ENCODE measurements at places on chromosomes 3 and 15.

- DNase-seq: no peak
Measured at GRCh38 chr15:71116366-71116765, 1.1 kb downstream of the THSD4 start.

DNA sequence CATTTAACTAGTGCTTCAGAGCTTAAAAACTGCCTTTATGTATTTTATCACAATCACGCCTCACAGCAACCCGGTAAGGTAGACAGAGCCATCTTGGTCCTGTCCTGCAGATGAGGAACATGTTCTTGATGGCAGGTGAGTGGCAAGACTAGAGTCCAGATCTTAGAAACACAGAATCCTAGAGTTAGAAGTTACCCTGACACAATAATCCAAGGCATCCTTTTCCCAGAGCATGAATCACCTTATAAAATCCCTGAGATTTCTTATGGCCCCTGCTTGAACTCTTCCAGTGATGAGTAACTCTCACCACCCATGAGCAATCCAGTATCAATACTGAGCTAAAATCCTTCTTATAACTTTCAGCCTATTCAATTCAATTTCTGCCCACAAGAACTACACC, 16.9 kb downstream of the POPDC2 start:
- no peak for DNase-seq

DNA sequence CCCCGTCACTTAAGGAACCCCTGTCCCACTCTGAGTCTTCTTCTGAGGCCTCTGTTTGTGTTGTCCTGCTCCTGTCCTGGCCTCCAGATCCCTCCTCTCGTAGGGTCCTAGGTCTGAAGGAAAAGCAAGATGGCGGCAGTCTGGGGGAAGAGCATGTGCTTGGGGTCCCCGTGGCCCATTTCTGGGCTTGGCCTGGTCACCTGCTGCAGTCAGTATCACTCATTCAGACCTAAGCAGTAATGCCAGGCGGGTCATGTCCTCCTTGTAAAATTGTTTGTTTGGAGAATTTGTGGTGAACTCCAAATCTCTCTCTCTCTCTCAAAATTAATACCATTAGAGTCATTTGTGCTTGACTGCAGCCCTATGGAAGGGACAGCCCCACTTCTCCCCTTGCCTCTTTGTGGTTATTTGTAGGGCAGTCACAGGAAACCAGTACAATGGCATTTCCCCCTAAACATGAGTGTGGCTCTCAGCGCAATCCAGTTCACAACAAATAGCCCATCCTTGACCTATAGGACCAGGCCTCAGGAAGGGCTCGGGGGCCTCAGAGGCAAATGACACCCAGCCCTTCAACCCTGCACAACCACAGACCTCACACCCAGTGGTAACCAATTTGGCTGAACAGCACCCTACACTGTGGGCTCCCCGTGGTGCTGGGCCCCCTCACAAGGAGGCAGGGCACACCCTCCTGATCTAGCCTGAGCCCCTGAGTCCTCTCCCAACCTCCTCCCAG, 173.5 kb downstream of the OR4M2 start:
- DNase-seq: no peak

DNA sequence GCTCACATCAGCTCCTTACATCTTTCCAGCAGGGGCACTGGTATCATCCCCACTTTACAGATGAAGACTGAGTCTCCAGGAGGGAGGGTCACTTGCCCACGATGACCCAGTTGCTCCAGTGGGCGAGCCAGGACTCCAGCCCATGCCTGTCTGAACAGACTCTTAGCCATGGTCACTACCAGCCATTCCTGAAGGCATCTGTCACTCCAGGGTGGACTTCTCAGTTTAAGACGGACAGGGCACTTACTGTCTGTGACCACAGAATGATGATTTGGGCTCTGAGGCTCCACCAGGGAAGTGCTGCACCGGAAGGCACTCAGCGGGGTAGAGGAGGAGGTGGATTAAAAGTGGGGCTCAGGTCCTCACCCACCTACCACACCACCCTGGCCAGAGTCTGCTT, 104.0 kb upstream of the SLC6A6 start:
- no peak for DNase-seq

DNA sequence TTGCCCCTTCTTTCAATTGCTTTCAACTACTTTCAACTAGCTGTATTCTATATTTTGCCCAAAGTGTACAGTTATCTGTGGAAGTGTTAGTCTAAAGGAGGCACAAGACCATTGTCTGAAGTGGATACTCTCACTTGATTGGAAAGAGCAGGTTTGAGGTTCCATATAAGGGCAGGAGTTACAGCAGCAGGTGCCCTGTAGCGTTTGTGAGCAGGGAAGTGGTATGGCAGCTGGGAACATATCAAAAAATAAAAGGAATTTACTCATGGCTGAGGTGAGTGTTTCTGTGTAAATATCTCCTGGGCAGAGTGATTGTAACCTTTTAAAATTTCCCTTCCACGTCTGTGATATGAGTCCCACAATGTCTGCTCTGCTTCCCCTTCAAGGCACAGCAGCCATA, 38.5 kb upstream of the DNAJC13 start:
- DNase-seq: no peak

- no peak for DNase-seq
Measured at GRCh38 chr3:115549071-115549470, 74.2 kb upstream of the GAP43 start.

GRCh38 chr3:29955413-29955812, 651.0 kb upstream of the TGFBR2 start:
- DNase-seq: no peak

DNA sequence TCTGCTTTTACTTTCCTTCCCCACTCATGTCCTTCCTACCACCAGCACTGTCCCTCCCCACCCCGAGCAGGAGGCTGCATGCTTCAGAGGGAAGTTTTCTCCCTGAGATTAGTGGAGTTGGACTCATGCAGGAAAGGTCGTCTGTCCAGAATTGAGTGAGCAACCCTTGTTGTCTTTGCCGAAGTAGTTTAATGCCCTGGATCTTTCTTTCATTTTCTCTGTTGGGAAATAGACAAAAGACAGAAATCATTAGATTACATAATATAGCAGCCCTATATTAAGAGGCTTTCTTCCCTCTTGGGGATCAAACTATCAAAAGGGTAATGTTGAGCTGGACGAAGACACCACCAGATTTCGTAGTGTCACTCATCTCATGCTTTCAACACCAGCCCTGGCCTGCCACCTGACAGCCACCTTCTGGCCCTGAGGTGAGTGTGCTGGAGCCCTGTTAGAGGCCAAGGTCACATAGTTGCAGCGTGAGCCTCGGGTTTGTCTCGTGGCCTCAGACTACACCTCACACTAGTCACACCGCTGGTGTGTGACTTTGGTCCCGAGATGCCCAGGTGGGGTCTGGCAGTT, 231.0 kb downstream of the ITPR1 start:
- DNase-seq: no peak

DNA sequence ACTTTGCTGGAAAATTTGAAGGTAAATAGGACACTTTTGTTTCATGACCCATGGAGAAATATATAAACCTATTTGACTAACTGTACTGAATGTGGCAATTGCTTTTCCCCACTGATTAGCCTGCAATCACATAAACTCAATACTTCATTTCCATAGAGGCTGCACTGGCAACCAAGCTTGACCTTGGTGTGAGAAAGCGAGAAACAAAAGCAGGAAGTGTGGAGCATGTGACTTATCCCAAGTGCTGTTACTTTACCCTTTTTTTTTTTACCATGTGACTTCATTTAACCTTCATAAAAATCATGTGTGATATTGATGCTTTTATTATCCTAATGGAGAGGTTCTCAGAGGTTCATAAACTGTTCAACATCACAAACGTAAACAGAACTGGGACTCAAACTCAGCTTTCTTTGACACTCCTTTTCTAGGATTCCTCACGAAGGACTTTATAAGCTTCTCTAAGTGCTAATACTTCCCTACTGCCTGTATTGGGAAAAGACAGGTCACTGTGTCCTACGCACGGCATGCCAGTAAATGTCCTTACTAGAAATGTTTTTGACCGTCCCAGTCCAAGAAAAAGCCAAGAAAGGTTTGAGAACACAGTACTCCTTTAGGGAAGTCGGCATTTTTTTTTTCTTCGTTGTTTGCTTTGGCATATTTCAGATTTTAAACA, 34.9 kb upstream of the ZNF385D start:
- no peak for DNase-seq

GRCh38 chr3:179174316-179174715, 26.2 kb downstream of the PIK3CA start:
- DNase-seq: no peak

- no peak for DNase-seq
Measured at GRCh38 chr3:153903430-153903829, 217.8 kb upstream of the ARHGEF26 start.

- no peak for DNase-seq
Measured at GRCh38 chr3:126061301-126062032, 22.5 kb downstream of the SLC41A3 start.

- DNase-seq: no peak
Measured at GRCh38 chr15:37934340-37934739, at the start of gene TMCO5A. TMCO5A (plus strand) TSS chr15:37934640; CDS start chr15:37936324, 1,684 bp downstream.

- DNase-seq: no peak
Measured at GRCh38 chr3:120470870-120471269, 20.1 kb upstream of the FSTL1 start.

DNA sequence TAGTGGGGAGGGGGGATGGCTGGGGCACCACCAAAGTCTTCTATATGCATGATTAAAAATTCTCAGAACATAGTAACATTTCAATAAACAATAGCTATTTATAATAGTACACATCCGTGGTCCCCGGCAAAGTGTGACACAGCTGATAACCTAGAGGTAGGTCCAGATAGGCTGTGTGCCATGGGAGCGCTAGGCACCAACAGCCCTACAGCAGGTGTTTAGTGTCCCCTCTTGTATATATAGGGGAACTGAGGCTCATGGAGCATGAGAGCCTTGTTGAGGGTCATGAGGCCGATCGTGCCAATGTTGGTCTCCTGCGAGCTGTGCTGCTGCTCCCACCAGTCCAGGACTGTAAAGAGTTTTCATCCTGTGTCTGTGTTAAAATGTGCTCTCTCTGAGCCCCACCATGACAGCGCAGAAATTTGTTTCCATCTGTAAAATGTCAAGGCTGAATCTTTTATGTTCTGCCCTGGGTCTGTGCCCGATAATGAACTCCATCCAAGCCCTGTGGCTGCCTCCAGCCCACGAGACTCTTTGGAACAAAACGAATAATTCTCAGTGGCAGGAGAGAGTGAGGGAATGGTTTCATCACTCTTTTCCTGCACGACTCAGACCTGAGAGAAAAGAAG, 14.5 kb downstream of the TMEM158 start:
- DNase-seq: no peak

DNA sequence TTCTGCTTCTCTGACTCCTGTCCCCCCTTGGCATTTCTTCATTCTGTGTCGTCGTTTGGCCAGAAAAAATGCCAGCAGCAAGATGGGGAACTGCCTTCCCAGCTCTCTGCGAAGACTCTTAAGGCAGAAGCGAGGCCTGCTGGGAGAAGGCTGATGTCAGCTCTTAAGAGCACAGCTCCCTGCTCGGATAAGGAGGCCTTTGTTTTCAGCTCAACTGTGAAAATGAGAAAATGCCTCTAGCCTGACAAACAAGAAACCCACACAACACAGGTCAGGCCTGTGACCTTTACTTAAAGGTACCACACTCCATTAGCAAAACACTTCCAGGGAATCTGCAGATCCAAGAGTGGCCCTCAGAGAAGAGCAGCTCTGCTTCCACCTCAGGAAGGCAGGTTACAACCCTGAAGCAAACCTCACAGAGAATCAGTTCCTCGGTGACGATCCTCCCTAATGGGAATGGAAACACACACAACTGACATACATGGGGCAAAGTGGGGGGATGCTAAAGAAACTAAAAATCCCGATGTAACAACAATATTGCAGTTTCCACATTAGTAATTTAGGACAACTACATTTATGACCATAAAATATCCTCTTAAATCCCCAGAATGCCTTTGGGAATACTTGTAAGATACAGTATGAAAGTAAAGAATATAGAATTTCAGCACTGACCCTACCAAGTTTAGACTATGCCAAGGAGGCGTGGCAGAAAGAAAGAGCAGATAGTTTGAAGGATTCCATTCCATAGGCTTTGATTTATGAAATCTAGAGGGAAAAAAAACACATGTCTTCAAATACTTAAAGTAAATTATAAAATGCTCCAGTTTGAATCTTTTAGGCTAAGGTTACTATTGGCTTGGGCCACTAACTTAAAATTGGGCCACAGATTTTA, 52.1 kb downstream of the VGLL4 start:
- DNase-seq: no peak

GRCh38 chr3:11570789-11571495, 72.8 kb downstream of the VGLL4 start:
- DNase-seq: no peak

- DNase-seq: no peak
Measured at GRCh38 chr3:20935791-20936190, 749.8 kb upstream of the SGO1 start.

DNA sequence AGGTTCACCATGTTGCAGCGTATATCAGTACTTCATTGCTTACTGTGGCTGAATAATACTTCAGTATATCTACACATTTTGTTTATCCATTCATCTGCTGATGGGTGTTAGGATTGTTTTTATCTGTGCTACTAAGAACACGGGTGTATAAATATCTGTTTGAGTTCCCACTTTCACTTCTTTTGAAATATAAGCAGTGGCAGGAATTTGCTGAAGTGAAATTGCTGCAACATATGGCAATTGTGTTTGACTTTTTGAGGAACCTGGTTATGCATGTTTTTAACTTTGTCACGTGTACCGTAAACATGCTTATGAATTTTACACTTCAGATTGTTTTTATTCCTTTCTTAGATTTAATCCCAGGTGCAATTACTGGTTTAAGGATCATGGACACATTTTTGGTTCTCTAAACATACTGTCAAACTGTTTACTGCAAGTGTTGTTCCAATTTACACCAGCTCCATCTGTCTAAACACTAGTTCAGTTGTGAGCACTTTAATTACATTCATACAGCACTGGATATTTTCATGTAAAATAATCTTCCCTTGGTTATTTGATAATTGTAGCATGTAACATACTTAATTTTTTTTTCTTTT, 23.1 kb downstream of the TRAK1 start:
- DNase-seq: no peak

- DNase-seq: no peak
Measured at GRCh38 chr3:14801668-14802380, 16.9 kb upstream of the FGD5 start.

Data from BE2C (cell line).